ENCODE measurements at places on chromosomes 11 and 22. TPM values are rescaled to one million over a fixed set of nuclear protein-coding genes. Genes with fewer than 3 reads are reported as not detected.

DNA sequence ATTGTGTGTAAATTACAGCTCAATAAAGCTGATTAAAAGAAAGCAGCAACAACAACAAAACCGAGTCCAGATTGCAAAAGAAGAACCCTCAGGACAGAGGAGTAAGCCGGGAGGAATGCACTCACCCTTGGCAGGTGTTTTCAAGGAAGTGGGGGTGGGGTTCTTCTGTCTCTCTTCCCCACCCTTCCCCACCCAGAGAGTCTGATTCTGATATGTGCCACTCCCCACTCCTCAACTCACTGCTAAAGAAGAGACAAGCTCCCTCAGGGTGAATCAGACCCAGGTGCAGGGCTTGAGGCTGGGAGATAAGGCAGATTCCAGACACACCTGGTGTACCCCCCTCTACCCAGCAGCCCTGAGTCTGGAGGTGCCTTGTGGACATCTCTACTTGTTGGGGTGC, 38.4 kb upstream of the PHF21A start:
- ATAC-seq, result no peak

- ATAC-seq, result no peak
Measured at GRCh38 chr11:100072131-100072530, 615.0 kb upstream of the ARHGAP42 start.

GRCh38 chr11:640021-640706, 3.1 kb downstream of the DRD4 start:
- ATAC-seq, result no peak

- no peak for ATAC-seq
Measured at GRCh38 chr11:2530131-2530854, 85.5 kb downstream of the KCNQ1 start.

GRCh38 chr11:89420981-89421380, 70.2 kb downstream of the NOX4 start:
- no peak for ATAC-seq

GRCh38 chr22:25911243-25911972, 169.4 kb downstream of the MYO18B start:
- ATAC-seq, result no peak

GRCh38 chr11:95563173-95563572, 226.4 kb downstream of the FAM76B start:
- ATAC-seq, result no peak

- no peak for ATAC-seq
Measured at GRCh38 chr11:65431451-65432099, 9.0 kb downstream of the NEAT1 start.

- ATAC-seq, result no peak
Measured at GRCh38 chr22:31852691-31853421, 91.5 kb upstream of the YWHAH start.

DNA sequence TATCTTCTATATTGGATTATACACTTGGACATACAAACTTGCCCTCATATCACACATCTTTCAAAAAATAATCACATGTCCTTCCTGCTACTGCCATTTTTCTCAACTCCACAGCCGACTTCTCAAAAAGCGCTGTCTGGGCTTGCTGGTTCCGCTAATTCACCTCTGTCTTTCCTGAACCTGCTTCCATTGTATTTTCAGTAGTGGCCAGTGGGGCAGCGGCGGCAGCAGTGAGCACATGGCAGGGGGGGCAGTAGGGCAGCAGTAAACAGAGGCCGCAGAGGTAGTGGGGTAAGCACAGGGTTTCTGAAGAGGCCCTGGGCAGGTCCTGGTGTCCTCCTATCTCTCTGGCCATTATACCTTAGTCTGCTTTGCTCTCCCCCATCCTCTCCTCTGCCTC, 126.3 kb downstream of the RRAS2 start:
- ATAC-seq, result no peak

- no peak for ATAC-seq
Measured at GRCh38 chr22:49699476-49699875, 128.2 kb downstream of the BRD1 start.

DNA sequence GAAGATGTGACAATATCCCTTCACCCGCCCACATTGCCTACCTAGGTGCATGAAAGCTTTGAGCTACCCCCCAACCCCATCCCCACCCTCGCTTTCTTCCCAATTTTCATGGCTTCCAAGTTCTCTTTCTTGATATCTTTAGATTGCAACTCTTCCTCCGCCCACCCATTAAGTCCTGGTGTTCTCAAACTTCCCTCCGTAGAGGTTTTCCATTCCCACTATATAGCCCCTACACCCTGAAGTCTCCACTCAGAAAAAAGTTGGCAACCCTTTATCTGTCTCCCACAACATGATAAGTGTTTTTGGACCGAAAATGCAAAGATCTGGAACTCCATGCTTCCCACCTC, 572 bp downstream of the ZNF70 start:
- no peak for ATAC-seq

- no peak for ATAC-seq
Measured at GRCh38 chr11:74783241-74783871, 34.7 kb downstream of the RNF169 start.

GRCh38 chr11:64296236-64296635, 3.9 kb upstream of the CATSPERZ start:
- no peak for ATAC-seq

- no peak for ATAC-seq
Measured at GRCh38 chr22:46891382-46891951, 129.0 kb downstream of the TBC1D22A start.

DNA sequence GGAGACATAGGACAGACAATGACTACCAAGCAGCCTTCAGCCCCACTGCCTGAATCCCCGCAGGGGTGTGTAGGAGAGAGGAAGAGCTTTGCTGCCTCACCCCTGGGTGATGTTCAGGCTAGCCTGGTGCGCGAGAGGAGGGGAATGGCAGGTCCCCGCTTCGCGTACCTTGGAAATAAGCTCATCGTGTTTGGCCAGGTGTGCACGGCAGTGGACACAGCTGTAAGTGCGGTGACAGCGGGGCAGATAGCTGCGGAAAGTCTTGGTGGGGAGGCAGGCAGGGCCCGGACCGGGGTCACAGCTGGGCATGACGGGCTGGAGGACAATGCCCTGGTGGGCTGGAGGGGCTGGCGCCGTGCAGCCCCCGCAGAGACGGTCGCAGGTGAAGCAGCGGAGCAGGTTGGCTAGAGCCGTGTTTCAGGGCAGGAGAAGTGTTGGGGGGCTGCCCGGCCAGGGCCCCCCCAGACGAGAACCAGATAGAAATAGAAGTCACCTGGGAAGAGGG, 2.9 kb downstream of the YPEL4 start:
- no peak for ATAC-seq

DNA sequence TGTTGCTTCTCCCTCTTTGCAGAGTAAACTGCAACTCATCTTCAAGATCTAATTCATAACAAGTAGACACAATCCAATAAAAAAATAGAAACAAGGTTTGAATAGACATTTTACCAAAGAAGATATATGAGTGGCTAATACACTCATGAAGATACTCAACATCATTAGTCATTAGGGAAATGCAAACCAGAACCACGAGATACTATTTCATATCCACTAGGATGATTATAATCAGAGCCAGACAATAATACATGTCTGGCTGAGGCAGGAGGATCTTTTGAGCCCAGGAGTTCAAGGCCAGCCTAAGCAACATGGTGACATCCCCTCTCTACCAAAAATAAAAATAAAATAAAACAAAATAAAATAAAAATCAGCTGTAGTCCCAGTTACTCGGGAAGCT, 85.0 kb downstream of the ATG16L2 start:
- no peak for ATAC-seq

- no peak for ATAC-seq
Measured at GRCh38 chr11:68441466-68442230, 18.9 kb upstream of the PPP6R3 start.

GRCh38 chr22:23938328-23939016, 22.5 kb downstream of the GSTT2B start:
- no peak for ATAC-seq

- ATAC-seq, result no peak
Measured at GRCh38 chr22:27730641-27731433, 70.7 kb downstream of the MN1 start.

- no peak for ATAC-seq
Measured at GRCh38 chr22:45237065-45237990, 3.4 kb downstream of the KIAA0930 start.

DNA sequence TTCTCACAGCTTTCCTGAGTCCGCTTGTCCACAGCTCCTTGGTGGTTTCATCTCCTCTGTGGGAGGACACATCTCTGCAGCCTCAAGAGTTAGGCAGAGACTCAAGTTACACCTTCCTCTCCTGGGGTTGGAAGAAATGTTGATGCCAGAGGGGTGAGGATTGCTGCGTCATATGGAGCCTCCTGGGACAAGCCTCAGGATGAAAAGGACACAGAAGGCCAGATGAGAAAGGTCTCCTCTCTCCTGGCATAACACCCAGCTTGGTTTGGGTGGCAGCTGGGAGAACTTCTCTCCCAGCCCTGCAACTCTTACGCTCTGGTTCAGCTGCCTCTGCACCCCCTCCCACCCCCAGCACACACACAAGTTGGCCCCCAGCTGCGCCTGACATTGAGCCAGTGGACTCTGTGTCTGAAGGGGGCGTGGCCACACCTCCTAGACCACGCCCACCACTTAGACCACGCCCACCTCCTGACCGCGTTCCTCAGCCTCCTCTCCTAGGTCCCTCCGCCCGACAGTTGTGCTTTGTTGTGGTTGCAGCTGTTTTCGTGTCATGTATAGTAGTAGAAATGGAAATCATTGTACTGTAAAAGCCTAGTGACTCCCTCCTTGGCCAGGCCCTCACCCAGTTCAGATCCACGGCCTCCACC, 11.7 kb downstream of the RASD2 start:
- ATAC-seq, result no peak

- no peak for ATAC-seq
Measured at GRCh38 chr22:43882122-43882767, 9.6 kb downstream of the PNPLA5 start.

DNA sequence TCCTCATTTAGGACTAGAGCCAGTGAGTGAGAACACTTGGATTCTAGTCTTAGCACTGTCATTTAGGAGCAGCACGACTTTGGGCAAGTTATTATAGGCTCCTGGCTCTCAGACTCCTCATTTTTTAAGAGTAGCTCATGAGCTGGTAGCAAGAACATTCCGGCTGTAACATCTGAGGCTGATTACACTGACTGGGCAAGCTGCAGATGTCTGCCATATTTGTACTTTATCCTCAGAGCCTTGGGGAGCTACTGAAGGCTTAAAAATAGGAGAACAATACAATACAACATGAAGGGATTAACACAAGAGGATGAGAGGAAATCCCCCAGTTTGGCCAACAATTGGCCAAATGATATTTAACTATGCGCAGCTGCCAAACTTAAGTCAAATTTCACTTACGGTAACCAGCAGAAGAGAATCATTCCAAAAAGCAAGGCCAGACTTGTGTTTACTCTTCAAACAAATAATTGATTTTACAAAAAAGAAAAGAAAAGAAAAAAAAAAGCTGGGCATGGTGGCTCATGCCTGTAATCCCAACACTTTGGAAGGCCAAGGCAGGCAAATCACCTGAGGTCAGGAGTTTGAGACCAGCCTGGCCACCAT, 113.1 kb upstream of the ARHGAP42 start:
- no peak for ATAC-seq

- no peak for ATAC-seq
Measured at GRCh38 chr11:14378171-14378570, 19.2 kb upstream of the RRAS2 start.

DNA sequence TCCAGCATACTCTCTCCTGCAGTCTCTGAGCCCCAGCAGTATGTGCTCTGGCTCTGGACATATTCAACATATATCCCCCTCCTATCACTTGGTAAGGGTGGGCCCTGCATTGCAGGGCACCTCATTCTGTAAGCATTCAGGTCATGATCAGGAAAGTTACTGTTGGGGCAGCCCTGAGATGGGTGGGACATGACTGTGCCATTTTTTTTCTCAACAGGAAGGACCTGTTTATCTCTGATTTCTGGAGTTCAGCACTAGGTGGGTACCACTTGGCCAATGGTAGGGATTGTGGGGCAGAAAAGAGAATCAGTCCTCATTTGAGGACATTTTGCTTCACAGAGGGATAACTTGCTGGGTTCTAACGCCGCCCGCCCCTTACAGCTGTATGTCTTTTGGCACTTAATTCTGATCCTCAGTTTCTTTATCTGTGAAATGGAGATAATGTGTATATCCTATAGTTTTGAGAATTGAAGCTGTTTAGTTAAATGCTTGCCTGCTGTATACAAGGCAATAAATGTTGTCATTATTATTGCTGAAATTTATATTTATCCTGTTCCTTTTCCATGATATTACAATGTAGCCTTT, 2.2 kb downstream of the SRRD start:
- no peak for ATAC-seq

DNA sequence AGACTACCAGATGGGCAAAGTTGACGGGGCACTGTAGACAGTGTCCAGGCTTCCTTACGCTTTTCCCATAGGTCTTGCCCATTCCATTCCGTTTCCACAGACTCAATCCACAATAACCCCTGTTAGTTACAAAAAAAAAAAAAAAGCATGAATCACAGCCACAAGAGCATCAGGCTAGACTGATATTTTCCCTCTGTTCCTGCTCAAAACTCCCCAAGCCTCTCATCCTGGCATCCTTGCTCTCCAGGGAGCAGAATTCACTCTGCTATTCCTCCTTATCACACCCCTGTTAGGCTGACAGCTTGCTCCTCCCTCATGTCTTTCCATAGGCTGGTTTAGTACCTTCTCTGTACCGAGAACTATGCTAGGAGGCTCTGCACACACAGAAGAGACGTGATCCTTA, 42.2 kb downstream of the TMEM123 start:
- no peak for ATAC-seq

ME3 gene
- 43.8 TPM for total RNA-seq

CATSPERZ gene
- total RNA-seq, result not detected

CREB3L1 gene
- total RNA-seq, result 1.4 TPM

TRIM49B gene
- not detected for total RNA-seq

ST14 gene
- 16.5 TPM for total RNA-seq

GRM5 gene
- total RNA-seq, result not detected

IL18BP gene
- total RNA-seq, result 8.9 TPM

PAFAH1B2 gene
- total RNA-seq, result 82.3 TPM

PDGFB gene
- 27.9 TPM for total RNA-seq

SMC1B gene
- total RNA-seq, result not detected

SYT7 gene
- total RNA-seq, result 3.7 TPM
